ENCODE measurements at places on chromosomes 1 and 21.

GRCh38 chr21:33557447-33557846, 14.6 kb downstream of the SON start:
- DNase-seq = no peak

DNA sequence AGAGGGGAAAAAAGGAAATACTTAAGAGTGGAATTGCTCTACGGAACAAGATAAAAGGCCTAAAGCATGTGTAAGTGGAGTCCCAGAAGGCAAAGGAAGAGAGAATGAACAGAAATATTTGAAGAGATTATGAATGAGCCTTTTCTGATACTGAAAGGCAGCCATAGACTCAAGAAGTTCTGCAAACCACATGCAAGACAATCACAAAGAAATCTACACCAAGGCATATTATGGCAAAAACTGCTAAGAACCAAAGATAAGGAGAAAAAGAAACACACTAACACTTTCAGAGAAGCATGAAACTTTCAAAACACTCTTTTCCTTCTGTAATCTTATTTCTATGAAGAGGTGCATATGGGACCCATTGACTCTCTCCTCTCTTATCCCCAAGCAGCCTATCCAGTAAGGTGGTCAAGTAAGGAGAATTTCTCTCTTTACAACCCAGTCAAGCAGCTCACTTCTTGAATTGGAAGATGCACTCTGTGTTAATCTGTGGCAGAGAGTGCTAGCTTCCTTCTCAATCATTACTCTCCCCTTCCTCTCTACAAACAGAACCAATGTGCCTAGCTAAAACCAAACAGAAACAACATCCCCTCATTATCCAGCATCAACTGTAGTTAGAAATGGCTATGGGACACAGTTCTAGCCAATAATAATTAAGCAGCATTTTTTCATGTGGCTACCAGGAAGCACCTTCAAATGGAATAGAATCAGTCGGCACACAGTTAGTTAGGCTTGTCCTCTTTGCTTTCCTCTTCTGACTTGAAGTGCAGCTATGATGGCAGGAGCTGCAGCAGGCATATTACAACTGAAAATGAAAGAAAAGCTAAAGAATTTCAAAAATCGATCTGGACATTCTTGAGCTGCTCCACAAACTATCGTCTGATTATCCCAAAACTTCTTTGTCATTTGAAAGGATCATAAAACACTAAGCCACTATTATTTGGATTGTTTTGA, 25.9 kb downstream of the KRTAP19-8 start:
- DNase-seq = no peak

- DNase-seq = no peak
Measured at GRCh38 chr1:114150016-114150415, 3.7 kb downstream of the SYT6 start.

DNA sequence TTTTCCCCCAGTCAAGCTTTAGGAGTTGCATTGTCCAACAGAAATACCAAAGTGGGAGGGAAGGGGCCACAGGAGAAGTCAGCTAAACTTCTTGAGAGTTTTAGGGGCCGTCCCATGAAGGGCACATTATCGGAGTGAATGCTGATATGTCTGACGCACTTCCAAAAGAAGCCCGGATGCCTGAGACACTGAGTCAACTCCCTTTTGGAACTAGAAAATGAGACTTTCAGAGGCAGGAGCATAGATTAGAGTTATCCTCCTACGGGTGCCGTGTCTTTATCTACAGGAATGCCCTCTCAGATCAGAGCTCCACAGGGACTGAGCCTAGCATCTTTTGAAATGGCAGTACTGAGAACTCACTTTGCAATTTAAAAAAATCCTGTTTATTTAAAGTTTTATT, 13.1 kb downstream of the ACTN2 start:
- no peak for DNase-seq

GRCh38 chr21:43832648-43833047, 32.4 kb upstream of the AGPAT3 start:
- no peak for DNase-seq

All from omental fat pad (tissue), 4 donors.